ENCODE measurements at places on chromosomes 13 and 19.

DNA sequence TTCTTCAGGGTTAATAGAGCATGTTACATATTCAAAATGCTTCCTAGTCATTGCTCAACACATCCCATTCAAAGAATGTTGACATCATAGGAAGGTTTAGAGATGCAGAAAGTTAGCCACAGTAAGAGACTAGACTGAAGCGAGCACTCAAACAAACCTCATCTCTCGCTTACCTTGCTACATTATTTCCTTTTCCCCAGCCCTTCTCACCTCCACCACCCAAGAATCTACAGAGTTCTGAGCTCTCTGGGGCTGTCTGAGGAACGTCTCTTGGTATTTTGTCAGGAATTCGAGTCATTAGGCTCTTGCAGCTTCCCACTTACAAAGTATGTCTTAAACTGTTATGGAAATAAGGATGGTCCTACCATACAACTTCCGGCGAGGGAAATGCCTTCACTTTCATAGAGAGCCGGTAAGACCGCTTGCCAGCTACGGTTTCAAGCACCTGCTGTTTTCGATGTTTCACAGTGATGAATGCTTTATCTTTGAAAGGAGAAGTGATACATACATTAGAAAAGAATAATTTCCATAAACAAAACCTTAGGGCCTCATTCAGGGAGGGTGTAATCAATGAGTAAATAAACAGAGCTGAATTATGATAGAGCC is 65.1 kb downstream of the FLT1 start:
- no peak for DNase-seq

- DNase-seq: no peak
Measured at GRCh38 chr19:5230730-5231555, 109.7 kb downstream of the PTPRS start.

DNA sequence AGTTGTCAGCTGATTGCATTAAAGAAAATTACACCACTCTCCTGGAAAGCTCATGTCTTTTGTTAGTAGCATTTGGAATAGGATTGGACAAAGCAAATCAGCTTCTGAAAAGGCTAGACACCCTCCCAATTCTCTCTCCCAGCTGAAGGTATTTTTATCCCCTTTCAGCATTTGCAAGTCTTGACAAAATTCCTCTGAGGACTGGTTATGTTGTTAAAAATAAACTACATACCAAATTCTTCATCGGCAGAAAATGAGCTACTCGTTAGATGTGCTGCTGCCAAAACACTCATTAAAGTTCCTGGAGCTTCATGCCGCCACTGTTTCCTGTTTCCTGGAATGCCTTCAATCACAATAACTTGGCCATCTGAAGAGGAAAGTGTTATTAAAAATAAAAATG is 37.1 kb downstream of the UTP14C start:
- no peak for DNase-seq

DNA sequence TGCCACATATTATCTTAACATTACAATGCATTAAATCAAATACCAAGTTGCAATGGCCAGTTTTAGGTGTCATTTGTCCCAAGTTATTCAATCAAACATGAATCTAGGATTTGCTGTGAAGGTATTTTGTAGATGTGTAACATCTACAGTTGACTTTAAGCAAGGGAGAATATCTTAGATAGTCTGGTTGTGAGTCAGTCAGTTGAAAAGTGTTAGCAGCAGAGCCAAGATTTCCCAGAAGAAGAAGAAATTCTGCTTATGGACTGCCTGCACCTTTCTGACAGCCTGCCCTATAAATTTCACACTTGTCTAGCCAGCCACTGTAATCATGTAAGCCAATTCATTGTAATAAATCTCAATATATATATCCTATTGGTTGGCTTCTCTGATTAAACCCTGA is 41.3 kb upstream of the INTS6 start:
- DNase-seq: no peak

- no peak for DNase-seq
Measured at GRCh38 chr19:16873594-16873993, 15.2 kb upstream of the F2RL3 start.

DNA sequence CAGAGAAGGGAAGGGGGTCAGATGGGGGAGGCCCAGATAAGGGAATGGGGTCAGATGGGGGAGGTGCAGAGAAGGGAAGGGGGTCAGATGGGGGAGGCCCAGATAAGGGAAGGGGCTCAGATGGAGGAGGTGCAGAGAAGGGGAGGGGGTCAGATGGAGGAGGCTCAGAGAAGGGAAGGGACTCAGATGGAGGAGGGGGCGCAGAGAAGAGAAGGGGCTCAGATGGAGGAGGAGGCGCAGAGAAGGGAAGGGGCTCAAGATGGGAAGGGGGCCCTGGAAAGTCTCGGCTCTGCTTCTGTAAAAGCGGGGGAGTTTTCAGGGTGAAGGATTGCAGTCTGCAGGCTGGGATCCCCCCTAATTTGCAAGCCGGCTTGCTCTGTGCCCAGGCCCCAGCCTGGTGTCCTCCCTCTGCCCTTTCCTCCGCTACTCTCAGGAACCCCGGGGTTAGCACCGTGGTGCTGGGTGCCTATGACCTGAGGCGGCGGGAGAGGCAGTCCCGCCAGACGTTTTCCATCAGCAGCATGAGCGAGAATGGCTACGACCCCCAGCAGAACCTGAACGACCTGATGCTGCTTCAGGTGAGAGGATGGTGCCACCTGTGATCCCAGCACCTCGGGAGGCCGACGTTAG is 1.6 kb downstream of the AZU1 start:
- DNase-seq: no peak

GRCh38 chr19:36245210-36246005 is 30.5 kb downstream of the ZNF146 start:
- no peak for DNase-seq

GRCh38 chr13:99949679-99950413 is 21.7 kb downstream of the ZIC5 start:
- DNase-seq: no peak

DNA sequence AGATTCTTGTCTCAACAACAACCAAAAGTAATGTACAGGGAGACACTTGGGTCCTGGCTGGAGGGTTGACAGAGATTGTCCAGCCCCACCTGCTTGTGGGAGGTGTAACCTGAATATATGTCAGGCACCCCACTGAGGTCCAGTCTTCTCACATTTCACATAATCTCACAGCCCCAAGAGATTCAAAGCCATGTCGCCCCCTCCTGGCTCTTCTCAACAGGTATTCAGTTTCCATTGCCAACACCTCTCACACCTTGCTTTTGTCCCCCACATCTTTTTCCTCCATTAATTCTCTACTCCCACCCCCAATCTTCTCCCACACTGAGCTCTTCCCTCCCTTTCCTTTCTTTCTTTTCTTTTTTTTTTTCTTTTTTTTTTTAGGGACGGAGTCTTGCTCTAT is 11.2 kb downstream of the UNC13A start:
- DNase-seq: no peak

- DNase-seq: no peak
Measured at GRCh38 chr13:21333186-21333585, 125.9 kb downstream of the ZDHHC20 start.

DNA sequence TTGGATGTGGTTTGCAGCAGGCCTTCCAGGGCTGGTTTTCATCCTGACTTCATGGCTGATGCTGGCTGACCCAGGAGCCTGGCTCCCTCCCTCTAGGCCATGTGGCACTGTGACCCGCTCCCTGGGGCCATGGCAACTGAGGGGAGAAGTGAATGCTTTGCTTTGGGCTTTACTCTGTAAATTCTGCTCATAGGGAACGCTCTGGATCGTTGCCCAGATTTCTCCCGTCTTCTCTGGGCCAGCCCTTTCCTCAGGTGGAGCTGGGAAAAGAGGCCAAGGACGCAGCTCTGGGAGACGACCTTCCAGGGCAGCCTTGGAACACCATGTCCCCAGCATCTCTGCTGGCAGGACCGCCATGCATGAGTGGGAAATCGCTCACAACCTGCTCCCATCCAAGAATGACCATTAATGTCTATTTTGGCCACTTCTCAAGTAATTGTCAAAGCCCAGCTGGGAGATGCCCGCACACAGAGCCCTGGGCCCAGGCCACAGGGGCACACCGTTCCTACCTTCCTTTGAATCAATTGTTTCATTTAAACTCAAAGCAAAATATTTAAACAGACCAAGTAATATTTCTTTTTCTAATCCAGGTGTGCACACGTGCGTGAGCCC is 321.8 kb downstream of the TEX29 start:
- DNase-seq: no peak

- no peak for DNase-seq
Measured at GRCh38 chr19:5470264-5470671, 15.1 kb downstream of the ZNRF4 start.

DNA sequence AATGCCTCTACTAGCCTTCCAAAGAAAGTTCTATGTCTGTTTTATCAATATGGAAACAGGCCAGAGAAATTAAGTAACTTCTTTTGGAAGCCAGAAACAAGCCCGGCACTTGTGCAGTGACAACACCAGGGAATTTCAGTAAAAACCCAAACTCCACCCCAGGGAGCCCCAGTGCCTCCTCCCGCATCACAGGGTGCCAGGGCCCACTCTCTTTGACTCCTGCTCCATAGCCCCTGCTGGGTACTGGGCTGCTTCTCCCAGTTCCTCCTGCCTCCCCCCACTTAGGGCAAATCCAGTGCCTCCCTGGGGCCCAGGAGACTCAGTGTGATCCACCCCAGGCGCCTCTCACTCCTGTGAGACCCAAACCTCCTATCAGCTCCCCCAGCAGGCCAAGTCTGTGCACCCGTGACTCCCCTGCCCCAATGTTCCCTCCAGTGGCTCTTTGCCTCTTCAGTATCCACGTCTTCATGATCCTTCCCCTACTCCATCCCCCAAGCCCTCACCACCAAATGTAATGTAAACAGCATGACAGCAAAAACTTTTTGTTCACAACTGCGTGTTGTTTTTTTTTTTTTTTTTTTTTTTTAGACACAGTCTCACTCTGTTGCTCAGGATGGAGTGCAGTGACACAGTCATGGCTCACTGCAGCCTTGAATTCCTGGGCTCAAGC is 2.3 kb upstream of the FFAR3 start:
- no peak for DNase-seq

DNA sequence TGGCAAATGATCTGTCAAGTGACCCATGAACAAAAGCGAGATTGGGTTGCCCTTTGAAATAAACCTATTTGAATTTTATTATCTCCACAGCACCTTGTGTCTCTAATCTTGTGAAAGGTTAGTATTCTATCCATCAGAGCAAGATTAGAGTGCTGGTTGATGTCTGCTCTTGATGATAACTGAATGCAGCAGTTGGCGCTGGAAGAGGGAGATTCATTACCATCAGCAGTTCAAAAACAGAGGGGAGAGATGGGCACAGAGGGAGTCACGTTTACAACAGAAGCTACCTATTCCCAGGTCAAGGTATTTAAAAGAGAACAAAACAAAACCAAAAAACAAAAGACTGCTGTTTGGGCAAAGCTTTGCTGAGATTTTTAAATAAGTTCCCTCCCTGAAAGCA is 588.1 kb downstream of the GPC6 start:
- no peak for DNase-seq

DNA sequence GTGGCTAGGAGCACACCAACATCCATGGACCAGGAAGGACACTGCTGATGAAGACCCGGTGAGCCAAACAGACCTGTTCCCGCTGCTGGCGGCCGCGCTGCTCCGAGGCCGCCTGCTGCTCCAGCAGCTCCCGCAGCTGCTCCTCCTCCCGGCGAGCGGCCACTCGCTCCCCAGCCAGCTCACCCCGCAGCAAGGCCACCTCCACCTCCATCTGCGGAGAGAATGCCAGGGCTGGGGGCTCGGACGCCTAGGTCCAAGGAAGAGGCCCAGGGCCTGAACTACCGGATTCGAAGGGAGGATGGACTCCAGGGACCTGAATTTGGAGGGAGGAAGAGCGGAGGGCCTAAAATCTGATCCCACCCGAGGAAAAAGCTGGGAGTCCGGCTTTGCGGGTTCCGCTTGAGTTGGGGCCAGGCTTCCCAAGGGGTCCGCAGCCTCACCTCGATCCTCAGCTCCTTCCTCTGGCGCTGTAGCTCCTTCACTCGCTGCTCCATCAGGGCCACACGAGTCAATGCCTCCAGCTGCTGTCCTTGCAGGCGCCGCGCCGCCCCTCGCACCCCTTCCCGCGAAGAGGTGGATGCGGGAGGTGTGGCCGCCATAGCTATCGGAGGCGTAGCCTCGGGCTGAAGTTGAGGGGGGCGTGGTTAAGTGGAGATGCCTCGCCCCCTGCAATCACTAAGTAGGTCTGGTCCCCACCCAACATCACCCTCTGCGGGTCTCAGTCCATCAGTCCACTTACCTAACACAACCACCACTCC is 2.7 kb downstream of the PHLDB3 start:
- no peak for DNase-seq

GRCh38 chr13:27658546-27658945 is 36.9 kb downstream of the POLR1D start:
- peak; percentile 11 for DNase-seq

DNA sequence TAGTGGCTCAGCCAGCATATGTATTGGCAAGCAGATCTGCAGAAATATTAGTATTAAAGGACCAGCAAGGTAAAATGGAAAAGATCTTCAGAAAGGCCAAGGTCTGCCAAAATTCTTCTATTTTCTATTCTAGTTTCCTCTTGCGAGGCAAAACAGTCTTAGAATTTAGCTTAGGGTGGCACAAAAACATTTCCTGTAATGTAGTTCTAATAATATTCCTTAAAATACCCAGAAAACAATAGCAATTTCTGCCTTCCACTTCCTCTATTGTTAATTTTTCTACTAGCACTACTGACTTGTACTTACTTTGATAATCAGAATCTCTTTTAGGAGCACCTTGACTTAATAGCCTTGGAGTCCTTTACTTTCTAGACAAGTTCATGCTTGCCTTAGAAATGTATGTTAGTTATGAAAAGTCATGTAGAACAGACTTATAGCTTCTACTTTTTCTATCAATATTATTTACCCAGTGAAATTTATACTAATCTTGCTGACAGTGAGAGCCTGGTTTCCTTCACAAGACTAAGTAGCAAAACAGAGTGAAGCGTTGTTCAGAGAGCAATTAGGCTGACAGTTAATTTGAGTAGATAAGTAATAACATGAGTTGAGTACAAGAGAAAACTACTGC is 23.9 kb upstream of the LPAR6 start:
- DNase-seq: no peak

DNA sequence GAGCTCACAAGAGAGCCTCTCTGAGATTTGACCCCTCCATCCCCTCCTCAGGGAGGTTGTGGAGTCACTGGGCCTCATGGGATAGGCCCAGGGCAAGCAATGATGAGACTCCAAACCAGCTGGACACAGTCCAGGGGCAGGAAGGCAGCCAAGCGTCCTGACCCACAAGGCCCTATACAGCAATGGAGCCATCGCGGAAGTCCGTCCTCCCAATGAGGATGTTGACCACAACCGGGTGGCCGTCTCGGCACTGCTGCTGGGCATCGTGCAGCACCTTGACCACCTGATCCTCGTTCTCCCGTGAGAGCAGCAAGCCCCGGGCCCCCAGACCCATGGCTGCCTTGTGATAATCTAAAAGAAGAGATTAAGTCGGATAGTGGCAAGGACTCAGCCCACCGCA is 7.9 kb downstream of the SYDE1 start:
- no peak for DNase-seq

- no peak for DNase-seq
Measured at GRCh38 chr13:83378908-83379307, 503.4 kb downstream of the SLITRK1 start.

All from SW 1271 (cell line).